NCI-H1092 (cell line): ENCODE measurements at places on chromosomes 13 and 19.

DNA sequence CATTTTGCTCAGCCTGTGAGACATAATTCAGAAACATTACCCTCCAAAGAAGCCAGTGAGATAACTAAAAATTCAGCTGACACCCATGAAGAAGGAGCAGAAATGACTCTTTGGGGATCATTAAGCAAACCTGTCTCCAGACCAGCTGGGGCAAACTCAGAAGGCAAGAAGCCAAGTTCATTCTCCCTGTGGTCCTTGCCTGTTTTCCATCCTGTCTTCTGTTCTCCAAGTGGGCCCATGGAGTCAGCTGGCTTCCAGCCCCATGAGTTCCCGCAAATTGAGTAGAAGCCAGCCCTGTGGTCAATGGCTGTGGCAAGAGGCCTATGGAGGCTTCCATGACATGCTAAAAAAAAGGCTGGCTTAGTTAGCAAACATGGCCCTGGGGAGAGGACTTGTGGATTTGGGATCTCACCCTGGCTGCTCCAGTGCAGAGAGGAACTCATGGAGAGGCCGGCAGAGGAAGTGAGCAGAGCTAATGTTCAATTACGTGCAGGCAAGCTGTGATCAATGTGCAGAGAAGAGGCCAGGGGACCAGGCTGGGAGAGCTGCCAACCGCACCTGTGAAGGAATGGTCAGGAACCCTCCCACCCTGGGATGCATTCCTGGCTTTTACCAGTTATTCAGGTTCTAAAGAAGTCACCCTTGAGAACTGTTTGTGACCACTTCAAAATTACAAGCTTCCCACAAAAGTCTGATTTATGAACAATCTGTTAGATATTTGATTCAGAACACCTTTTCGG is 229.1 kb downstream of the TSHZ3 start:
- no peak for DNase-seq

- DNase-seq, result no peak
Observed at GRCh38 chr19:13097463-13098258, 5.0 kb downstream of the LYL1 start.

DNA sequence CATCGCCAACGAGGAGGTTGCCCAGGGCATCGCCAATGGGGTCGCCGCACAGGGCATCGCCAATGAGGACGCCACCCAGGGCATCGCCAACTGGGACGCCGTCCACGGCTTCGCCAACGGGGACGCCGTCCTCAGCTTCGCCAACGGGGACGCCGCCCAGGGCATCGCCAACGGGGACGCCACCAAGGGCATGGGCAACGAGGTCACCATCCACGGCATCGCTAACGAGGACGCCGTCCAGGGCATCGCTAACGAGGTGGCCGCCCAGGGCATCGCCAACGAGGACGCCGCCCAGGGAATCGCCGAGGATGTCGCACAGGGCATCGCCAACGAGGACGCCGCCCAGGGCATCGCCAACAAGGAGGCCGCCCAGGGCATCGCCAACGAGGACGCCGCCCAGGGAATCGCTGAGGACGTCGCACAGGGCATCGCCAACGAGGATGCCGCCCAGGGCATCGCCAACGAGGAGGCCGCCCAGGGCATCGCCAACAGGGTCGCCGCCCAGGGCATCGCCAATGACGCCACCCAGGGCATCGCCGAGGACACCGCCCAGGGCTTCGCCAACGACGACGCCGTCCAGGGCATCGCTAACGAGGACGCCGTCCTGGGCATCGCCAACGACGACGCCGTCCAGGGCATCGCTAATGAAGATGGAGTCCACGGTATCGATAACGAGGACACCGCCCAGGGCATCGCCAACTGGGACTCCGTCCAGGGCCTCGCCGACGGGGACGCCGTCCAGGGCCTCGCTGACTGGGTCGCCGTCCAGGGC is 945.7 kb downstream of the TUBA3C start:
- DNase-seq, result no peak

DNA sequence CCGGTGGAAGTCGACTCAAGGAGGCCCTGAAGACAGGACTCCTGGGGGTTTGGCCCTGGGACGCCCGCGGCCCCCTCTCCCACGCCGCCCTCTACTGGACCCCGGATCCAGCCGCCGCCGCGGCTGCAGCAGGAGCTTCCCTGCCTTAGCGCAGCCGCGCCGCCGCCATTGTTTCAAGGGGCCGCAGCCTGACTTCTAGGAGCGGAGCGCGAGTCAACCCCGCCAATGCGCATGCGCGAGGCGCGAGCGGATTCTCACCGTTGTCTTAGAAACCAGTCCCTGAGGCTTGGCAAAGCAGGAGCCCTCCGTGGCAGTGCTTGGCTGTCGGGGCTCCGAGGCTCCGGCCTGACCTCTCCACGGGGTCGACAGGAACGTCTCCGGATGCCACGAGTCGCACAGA is 19.1 kb upstream of the ZNF420 start:
- DNase-seq, result no peak

DNA sequence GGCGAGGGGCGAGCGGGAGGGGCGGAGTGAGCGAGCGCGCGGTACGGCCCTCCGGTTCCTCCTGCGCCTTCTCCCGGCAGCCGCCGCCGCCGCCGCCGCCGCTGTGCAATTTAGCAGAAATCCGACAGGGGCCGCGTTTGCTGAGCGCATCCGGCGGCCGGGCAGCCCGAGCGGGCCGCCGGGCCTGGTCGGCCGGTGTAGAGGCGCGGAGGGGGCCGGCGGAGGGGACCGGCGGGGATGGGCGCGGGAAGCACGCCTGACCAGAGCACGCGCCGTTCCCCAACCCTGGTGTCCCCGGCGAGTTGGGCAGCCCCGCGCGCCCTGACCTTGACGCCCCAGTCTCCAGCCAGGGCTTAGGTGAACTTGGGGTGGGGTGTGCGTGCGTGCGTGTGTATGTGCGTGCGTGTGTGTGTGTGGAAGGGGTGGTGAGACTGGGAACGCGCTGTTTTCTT is 144.5 kb upstream of the ZNF536 start:
- DNase-seq, result no peak
